Stimulated activated CD8-positive, alpha-beta memory T cell treated with anti-CD3 and anti-CD28 coated beads, Interleukin-15, amount 100 ng/mL, for 1 hour (primary cell): ENCODE measurements at places on chromosomes 7 and 10.
A peak's percentile ranks its signal among the peaks of the same experiment; 100 is the strongest.

DNA sequence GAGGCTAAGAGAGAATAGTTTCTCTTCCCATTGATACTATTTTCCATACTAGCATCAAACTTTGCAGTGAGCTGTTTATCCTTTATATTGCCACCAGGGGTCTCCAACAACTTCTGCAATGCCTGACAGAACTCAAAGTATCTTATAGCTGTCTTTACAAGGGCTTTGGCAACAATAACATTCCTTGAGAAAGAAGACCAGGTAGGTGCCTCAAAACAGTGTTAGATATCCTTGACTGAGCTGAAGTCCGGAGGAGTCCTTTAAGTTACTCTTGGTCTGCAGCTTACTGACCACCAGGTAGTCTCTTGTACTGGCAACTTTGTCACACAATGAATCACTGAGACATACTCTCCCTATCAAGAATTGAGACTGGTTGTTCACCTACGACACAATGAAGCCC lies 30.0 kb upstream of the TES start:
- no peak for DNase-seq

- DNase-seq, result no peak
Observed at GRCh38 chr7:117777335-117778142, 95.7 kb downstream of the CTTNBP2 start.

GRCh38 chr7:51757960-51758359 lies 441.4 kb upstream of the COBL start:
- no peak for DNase-seq

DNA sequence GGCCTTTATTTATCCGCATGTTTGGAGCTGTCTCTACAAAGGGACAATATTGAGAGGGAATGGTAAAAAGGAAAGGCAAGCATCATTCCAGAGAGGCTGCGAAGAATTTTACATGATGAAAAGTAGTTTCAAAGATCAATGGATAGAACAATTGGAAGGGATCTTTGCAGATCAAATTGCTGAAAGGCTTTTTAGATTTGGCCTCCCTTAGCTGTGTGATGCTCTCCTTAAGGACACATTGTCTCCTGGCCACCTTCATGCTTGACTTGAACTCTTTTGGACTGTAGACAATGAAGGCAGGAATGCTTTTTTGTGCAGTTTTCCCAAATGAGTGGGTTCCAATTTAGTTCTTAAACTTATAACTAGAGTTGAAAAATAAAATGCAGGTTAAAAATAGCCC lies 344.7 kb downstream of the ARL4A start:
- DNase-seq, result no peak

GRCh38 chr7:18064242-18064838 lies 36.7 kb upstream of the PRPS1L1 start:
- DNase-seq, result no peak

DNA sequence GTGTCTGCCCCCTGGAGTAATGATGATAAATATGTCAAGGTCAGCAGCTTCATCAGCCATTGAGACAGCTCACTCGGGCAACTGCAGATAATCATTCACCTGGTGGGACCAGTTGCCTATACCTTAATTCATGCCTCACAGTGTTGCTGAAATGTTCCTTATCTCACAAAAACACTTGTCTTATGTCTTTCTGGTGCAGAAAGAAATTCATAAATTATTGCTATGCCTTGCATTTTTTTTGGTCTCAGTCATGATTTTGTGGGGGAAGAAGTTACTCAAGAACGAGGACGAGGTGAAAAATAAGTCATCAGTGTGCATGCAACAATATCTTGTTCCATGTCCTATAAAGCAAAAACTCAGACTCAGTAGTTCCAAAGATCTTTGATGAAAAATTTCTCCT lies 16.0 kb downstream of the TRIL start:
- DNase-seq, result no peak

- DNase-seq, result no peak
Observed at GRCh38 chr10:65234261-65234660, 1691.6 kb upstream of the LRRTM3 start.

DNA sequence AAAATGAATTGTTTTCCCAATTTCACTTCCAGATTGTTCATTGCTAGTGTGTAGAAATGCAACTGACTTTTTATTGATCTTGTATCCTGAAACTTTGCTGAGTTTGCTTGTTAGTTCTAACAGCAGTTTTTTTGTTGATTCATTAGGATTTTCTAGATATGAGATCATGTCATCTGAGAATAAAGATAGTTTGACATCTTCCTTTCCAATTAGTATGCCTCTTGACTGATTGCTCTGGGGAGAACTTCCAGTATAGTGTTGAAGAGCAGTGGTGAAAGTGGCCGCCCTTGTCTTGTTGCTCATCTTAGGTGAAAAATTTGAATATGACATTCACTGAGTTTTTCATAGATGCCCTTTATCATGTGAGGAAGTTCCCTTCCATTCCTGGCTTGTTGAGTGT lies 11.9 kb upstream of the SUN1 start:
- no peak for DNase-seq

- DNase-seq, result no peak
Observed at GRCh38 chr7:69067397-69067796, 530.9 kb upstream of the AUTS2 start.

DNA sequence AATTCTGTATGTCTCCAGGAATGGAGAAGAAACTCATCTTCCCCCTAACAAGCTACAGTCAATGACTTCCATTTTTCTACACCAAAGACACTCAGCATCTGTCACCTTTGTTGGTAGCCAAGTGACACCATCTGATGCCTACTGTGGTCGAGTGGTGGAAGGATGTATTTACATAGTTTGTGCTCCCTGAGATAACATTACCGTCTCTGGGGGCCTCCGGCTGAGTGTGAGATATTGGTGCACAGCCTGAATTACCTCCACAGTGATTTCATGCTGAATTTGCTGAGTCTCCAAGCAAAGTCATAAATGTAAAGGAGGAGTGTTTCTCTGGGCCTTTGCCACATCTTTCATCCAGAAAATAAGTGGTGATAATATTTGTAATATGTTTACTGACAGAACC lies 114.0 kb downstream of the GRID1 start:
- DNase-seq, result no peak

- peak; percentile 62 for DNase-seq
Observed at GRCh38 chr7:155297517-155298287, at the start of gene INSIG1. TSS of gene INSIG1 (plus strand) at chr7:155297878. CDS start at chr7:155298286, 408 bp downstream.

DNA sequence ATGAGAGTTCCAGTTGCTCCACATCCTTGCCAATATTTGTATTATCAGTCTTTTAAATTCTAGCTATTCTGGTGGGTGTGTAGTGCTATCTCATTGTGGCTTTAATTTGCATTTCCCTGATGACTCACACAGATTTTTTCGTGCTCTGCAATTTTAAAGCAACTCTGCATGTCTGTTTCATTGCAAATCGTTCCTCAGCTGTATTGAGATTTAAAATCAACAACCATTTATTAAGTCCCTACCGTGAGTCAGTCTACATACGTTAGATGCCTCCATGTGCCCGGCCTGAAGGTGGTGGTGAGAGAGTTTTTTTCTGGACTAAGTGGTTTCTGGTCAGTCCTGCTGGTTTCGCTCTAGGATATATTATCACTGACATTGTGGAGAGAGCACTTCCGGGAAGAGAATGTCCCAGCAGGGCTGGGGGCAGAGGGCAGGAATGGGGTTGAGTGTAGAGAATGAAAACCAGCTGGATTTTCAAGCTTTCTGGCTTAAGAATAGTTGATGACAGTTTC lies 8.4 kb upstream of the HYCC1 start:
- no peak for DNase-seq

DNA sequence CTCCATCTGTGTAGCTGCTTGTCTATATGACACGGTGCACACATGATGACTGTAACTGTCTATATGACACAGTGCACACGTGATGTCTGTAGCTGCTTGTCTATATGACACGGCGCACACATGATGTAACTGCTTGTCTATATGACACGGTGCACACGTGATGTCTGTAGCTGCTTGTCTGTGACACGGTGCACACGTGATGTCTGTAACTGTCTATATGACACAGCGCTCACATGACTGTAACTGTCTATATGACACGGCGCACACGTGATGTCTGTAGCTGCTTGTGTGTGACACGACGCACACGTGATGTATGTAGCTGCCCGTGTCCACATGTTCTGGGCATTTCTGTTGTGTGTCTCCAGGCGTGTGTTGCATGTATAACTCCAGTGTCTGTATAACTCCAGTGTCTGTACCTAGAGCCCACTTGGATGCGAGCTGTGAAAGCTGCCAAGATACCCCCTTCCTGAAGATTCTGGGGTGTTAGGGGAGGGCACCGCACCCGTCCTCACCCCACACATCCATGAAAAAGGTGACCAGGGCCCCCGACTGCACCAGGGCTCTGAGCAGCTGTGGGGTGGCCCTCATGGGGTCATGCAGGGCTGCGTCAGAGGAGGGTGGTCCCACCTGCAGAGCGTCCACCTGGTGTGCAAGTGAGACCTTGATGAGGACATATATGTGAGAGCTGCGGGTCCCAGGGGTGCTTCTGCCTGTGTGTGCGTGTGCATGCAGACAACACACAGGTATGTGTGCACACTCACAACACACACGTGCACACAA lies 137.9 kb downstream of the ELFN1 start:
- DNase-seq, result no peak

DNA sequence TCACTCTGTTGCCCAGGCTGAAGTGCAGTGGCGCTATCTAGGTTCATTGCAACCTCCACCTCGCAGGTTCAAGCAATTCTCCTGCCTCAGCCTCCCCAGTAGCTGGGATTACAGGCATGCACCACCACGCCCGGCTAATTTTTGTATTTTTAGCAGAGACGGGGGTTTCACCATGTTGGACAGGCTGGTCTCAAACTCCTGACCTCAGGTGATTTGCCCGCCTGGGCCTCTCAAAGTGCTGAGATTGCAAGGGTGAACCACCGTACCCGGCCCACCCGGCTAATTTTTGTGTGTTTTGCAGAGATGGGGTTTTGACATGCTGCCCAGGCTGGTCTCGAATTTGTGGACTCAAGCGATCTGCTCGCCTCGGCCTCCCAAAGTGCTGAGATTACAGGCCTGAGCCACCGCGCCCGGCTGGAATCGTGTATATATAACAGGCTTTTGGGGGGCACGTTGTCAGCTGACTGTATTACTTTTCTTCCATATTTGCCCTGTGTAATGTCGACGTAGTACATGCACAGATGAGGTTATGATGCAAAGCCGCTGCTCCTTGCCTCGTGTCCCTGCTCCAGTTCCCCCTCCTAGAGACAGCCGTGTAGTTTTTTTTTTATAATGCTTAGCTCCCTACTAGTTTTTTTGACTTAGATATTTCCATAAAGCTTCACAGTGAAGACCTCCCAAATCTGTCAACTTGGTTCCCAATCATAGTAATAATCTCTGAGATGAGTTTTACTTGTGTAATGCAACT lies 883 bp upstream of the TRA2A start:
- DNase-seq, result no peak

DNA sequence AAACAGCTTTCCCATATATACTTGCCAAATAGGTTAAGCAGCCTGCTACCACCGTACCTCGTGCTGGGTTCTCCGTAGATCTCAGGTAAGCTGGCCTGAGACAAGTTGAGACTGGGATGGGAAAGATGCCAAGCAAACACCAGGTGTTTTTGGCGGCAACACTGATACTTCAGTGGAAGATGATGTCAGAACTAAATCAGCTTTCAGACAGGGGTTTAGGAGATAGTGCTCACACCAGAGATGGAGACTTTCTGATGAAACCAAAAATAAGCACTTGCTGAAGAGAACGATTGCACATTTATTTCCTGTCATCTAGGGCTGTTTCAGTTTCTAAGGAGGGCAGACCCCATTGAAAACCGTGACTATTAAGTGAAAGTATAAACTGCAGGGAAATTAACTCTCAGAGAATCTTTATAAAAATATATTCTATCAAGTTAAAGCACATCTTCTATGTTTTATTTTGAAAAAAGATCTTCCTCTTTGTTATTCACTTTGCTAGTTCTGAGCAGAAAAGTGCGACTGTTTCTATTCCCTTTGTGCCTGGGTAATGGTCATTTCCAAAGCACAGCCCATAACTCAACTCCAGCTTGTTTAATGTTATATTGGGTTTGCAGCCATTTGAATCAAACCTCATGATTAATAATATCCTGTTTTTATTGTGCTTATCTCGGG lies 149.9 kb downstream of the CPED1 start:
- no peak for DNase-seq

GRCh38 chr7:16646472-16647072 lies 591 bp downstream of the BZW2 start:
- DNase-seq, result no peak

GRCh38 chr7:64618785-64619456 lies 47.0 kb upstream of the ZNF107 start:
- no peak for DNase-seq

GRCh38 chr10:121375172-121375571 lies 223.1 kb downstream of the FGFR2 start:
- no peak for DNase-seq

DNA sequence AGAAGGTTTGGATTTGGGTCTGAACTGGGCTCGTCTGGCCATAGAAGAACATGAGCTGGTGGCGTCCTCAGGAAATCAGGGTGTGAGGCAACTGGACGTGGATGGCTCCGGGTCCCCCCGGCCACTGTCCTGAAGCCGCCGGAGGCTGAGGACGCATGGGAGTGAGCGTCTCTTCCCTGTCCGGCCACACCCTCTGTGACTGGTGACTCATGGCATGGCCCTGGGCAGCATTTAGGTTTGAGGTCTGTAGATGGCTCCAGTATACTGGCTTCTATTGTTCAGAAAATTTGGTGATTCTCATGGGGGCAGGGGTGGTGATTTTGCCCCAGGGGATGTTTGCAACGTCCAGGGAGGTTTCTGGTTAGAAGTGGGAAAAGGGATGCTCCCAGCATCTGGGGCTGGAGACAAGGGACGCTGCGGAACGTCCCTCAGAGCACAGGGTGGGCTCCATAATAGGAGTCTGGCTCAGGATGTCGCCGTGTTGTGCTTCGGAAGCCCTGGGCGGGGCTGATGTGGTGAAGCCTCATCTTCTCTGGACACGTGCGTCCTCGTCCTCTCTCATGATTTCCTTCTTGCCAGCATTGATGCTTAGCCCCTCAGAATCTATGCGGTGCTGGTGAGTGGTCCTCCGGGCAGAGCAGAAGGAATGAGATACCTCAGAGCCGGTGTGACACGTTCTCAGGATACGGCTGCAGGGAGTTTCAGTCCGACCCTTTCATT lies 49.9 kb downstream of the PITRM1 start:
- no peak for DNase-seq

DNA sequence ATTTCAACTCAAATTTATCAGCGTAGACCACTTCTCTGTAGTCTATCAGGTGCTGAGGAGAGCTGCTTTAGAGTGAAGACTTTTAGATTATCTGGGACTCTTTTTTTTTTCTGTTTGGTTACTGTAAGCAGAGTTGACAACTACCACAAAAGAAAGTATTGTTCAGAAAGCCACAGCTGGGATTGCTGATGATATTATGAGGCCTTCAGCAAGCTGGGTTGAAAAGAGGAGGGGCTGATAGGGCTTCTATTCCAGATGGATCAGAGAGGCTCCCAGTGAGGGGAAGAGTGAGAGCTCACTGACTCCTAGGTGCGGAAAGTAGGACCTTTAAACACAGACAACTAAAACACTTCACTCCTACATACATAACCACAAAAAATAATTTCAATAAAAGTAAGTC lies 188.5 kb upstream of the FERD3L start:
- no peak for DNase-seq

GRCh38 chr7:67502929-67503328 lies 506.3 kb downstream of the TYW1 start:
- DNase-seq, result no peak
